Stimulated activated CD4-positive, alpha-beta T cell treated with anti-CD3 and anti-CD28 coated beads, Interleukin-15, amount 100 ng/mL, for 48 hours (primary cell): ENCODE measurements at places on chromosomes 6 and 20.
A peak's percentile ranks its signal among the peaks of the same experiment; 100 is the strongest.

- no peak for DNase-seq
These were observed 28.8 kb upstream of the TULP4 start for GRCh38 chr6:158283304-158283980.

DNA sequence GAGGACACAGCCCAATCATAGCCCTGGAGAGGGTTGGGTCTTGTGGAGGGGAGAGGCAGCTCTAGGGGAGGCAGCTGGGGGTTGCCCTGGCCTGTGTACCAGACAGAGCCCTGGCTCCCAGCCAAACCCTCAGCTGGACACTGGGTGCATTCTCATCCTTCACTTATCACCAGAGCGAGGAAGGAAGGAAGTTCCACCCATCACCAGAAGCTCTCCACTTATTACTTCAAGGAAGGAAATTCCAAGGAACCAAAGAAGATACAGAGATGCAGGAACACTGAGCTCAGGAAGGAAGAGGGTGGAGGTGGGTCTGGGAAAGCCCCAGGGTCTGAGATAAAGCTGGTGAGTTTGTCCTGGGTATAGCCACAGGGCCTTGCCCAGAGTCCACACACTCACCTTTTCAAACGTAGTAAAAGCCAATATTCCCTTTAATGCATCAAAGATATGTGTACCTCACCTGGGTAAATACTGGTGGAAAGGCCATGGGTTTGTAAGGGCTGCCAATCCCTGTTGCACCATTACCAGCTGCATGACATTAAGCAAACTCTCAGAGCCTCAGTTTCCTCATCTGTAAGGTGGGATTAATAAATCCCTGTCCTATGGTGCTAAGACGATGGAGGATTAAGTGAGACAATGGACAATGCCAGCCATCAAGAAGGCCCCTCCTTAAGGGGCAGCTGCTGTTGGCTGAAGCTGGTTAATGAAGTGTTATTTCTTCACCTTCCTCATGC, 109.7 kb upstream of the NAA20 start:
- no peak for DNase-seq

- DNase-seq, result no peak
These were observed 201.0 kb upstream of the CEP162 start for GRCh38 chr6:84428300-84428907.

- no peak for DNase-seq
These were observed 35.6 kb downstream of the RFPL4B start for GRCh38 chr6:112382778-112383177.

DNA sequence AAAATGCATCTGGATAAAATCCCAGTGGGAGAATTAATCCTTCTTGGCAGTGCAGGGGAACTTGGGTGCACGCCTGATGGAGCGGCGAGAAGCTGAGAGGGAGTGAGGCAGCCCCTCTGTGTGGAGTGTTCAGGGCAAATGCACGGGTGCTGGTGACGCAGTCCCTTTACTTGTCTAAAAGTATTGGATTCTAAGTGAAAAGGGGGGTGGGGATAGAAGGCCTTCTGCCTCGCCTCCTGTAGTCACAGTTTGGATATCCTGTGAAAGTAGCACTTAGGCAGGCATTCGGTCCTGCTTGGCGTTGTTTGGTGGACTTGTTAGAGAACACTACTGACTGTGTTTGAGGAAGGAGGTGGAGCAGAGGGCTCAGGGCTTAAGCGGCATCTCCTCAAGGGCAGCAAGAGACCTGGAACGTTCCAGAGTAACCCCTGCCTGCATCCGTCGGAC, 39.3 kb downstream of the PHACTR3 start:
- DNase-seq, result no peak

GRCh38 chr6:52454556-52454955, 34.4 kb downstream of the EFHC1 start:
- DNase-seq, result no peak

DNA sequence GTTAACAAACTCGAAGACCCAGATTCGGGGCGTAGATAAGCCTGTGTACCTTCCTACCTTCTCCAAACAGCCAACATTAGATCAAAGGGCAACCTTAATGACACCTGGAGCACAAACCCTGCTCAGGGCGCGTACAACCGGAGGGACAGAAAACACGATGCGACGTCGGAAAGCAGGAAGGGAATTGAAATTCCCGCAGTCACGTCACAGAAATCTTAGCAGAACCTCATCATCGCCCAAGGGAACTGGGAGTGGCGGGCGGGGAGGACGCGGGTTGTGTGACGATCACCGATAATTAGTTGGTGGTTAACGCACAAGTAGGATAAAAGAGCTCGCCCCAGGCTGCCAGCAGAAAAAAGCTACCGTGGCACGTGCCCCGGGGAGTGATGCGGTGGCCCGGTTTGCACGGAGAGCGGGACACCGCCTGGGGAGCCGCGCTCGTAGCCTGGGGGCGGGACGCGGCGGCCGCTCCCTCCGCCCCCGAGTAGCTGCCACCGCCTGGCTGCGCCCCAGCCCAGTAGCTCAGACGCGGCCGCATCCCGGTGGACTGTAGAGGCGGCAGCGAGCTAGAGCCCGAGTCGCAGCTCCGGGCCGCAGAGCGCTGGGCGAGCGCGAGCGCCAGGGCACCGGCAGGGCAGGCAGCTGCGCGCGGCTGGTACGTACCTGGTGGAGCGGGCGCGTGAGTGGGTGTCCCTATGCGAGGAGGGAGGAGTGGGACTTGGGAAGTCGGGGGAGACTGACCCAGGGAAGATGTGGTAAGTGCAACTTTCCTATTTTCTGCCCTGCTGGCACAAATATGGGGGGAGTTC, at the start of gene PKIB:
Gene PKIB, plus strand, starts transcription at position 525 of the 809 bp plus-strand sequence. CDS start 107,390 bp downstream, outside the sequence.
- peak; percentile 33 for DNase-seq

DNA sequence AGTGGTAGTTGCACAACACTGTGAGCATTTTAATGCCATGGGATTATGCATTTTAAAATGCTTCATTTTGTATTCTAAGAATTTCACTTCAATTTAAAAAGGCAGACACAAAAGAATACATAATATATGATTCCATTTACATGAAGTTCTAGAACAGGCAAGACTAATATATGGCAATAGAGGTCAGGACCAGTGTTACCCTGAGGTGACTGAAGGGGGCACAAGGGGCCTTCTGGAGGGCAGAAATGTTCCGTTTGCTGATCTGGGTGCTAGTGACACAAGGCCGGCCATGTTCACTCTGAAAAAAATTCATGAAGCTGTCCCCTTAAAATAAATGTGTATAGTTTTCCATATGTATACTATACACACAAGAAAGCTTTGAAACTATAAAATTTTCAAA, 28.5 kb downstream of the TASP1 start:
- no peak for DNase-seq

DNA sequence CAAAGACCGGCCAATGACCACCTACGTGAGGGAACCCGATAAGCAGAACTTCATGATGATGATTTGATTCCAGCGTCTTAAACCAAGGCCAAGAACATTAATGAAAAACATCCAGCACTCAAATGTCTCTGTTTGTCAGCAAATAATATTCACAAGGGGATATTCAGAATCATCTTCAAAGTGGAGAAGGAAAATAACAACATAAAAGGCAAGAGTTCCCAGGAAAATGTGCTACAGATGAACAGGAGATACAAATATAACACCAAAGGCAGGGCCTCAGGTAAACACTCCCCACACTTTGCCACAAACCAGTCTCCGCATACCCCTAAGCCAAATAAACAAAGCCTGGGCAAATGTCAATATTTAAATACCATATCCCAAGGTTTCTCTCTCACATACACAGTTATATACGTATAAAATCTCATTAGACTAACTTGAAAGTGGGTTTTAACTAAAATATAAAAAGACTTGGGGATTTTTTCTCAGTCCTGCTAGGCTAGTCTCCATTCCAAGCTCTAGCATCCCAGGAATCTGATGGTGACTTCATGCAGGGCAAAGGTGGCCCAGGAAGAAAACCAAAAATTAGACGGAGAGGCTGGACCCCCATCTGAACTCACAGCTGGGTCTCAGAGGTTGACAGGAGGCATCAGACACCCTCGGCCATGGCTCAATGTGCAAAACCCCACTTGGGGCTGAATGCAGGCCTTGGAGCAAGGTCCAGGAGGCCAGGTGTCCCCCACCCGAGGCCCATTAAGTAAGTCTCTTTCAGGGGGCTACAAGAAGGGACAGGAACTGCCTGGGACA, 32.1 kb downstream of the TRAM2 start:
- no peak for DNase-seq

GRCh38 chr6:149317644-149318571, at the start of gene TAB2:
TSS of gene TAB2 (plus strand) at chr6:149317712. CDS start at chr6:149369998, 52,286 bp downstream.
- peak; percentile 73 for DNase-seq

GRCh38 chr6:19979986-19980385, 142.8 kb downstream of the ID4 start:
- no peak for DNase-seq

DNA sequence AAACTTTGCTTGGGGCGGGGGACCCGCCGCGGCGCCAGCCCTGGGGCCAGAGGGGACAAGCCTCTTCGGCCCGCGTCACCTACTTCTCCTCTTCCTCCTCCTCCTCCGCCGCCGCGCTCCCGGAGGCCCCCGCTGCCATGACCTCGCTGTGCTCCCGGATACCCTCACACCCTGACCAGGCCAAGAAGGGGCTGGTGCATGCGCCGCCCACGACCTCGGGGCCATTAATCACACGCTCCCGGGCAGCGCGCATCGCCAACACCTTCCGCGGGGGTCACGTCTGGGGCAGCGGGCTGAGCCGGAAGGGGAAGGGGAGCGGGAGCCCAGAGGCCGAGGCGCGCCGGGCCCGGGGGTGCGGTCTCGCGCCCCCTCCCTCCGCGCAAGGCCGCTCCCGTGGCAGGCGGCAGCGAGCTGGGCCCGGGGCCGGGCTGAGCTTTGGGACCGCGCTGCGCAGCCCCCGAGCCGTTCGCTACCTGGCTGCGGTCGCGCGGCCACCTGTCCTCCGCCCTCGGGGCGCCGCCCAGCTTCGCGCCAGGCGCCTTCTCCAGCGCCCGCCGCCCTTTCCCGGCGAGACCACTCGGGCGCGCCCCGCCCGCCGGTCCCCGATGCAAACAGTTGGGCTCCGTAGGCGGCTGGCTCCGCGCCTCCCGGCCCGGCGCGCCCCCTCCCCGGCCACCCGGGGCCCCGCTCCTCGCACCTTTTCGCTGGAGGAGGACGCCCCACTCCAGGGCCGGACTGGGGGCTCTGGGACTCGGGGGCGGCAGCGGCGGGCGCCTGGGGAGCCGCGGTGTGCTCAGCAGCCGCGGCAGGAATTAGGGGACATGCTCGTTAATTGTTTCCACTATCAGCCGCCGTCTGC, 575 bp upstream of the CNR1 start:
- no peak for DNase-seq

DNA sequence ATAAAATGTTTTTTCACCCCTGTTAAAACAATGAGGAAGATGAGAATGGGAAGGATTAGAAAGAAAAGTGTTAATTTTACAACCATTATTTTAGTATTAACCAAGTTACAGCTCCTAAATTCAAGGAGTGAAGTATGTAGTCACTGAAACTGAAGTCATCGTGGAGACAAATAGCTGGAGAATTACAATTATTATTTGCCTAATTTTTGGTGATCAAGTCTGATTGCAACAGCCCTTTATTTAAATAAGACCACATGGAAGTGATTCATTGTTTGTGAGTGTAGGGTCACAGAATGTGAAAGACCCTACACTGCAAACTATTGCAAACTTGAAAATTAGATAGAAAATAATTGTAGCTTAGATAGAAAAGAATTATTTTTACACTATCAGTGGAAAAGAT, 292.4 kb downstream of the CENPW start:
- no peak for DNase-seq

GRCh38 chr20:52305024-52305645, 113.6 kb upstream of the ZFP64 start:
- DNase-seq, result no peak

- no peak for DNase-seq
These were observed 53.5 kb downstream of the ZDHHC14 start for GRCh38 chr6:157434349-157435033.

GRCh38 chr20:44219170-44219730, 8.7 kb upstream of the OSER1 start:
- no peak for DNase-seq

GRCh38 chr20:58086763-58087561, 141.5 kb downstream of the ANKRD60 start:
- no peak for DNase-seq

- DNase-seq, result no peak
These were observed 28.1 kb downstream of the TFAP2B start for GRCh38 chr6:50846852-50847155.

- no peak for DNase-seq
These were observed 158.5 kb upstream of the PMEPA1 start for GRCh38 chr20:57868310-57868709.

GRCh38 chr6:4655196-4656025, 120.8 kb upstream of the CDYL start:
- DNase-seq, result no peak

GRCh38 chr6:41591859-41592502, 45.8 kb downstream of the FOXP4 start:
- peak; percentile 73 for DNase-seq

GRCh38 chr6:54971825-54972224, 125.3 kb downstream of the FAM83B start:
- no peak for DNase-seq

DNA sequence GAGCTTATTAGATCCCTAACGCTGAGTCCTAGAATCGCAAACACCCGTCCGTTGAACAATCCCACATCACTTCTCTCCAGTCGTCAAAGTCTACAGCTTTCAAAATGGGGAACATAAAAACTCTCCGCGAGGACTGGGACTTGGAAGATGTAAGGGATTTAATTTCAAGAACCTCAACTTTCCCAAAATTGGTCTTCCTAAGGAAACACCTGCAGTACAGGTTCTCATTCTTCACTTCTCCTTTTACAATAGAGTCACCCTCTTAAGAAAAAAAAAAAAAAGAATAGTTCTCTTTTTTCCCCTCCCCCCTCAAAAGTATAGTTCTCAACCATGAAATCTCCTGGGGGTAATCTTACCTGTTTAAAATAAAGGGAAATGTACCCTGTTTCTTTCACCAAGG, 6.6 kb upstream of the ZBTB22 start:
- DNase-seq, result no peak

DNA sequence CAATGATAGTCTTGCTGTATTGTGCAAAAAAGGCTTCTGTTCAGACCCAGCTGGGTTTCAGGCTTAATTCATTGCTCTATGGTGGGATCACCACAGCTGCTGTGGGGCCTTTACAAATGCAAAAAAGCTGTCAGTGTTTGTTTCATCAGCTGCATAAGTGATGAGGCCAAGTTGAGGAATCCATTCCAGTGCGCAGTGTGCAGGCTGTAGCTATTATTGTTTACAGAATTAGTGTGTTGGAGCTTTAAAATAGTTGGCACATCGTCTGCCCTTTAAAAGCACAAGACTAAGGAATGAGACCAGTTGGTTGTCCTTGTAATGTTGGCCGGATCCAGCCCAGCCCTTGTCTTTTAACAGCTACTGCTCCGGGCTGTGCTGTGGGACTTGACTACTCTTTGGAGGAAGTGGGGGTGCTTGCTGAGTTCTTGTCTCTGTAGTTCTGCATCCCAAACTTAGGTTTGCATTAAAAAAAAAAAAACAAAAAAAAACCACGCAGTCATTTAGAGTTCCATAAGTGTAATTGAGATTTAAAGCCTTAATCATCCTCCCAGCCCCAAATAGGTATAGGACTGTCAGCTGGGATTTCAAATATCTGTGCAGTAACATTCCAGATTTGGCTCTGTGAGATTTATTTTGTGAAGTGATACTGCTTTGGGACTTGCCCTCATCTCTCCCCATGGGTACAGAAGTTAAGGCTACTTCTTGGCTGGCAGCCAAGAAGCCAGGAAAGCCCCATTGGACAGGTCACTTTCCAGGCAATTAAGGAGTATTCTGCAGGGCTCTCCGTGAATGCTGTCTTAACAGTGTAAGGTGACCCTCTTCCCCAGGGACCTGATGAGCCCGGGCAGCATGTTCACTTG, 19.3 kb downstream of the JARID2 start:
- no peak for DNase-seq
